Left lung (tissue), 14 donors: ENCODE measurements at places on chromosomes 4 and X. TPM values are rescaled to one million over a fixed set of nuclear protein-coding genes. Genes with fewer than 3 reads are reported as not detected.

The EFHC2 gene
- total RNA-seq = 1.6 TPM

The P2RY10 gene
- 1.4 TPM for total RNA-seq

The HSFX2 gene
- total RNA-seq = 0.39 TPM

The CXCL1 gene
- 4.1 TPM for total RNA-seq

The DDIT4L gene
- 0.55 TPM for total RNA-seq
